ENCODE measurements at places on chromosomes 4 and X. TPM values are rescaled to one million over a fixed set of nuclear protein-coding genes. Genes with fewer than 3 reads are reported as not detected.

- DNase-seq, result no peak
Observed at GRCh38 chrX:75781611-75782010, 3.4 kb downstream of the MAGEE2 start.

Gene TMEM255A
- total RNA-seq, result not detected

- DNase-seq, result no peak
Observed at GRCh38 chr4:10596586-10597290, 87.8 kb downstream of the CLNK start.

DNA sequence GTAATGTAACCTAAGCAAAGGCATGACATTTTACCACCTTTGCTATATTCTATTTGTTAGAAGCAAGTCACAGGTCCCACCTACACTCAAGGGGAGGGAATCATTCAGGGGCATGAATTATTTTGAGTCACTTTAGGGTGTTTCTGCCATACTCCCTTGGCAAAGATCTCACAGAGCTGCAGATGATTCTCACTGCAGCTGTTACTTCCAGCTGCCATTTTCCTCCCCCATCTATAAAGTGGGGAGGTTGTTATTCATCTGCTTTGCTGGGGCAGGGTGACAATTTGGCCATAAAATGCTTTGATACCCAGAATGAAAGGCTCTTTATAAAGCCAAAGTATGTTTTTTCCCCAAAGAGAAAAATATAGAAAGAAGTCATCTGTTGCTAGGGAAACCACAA, 136.5 kb upstream of the SMIM31 start:
- no peak for DNase-seq

DNA sequence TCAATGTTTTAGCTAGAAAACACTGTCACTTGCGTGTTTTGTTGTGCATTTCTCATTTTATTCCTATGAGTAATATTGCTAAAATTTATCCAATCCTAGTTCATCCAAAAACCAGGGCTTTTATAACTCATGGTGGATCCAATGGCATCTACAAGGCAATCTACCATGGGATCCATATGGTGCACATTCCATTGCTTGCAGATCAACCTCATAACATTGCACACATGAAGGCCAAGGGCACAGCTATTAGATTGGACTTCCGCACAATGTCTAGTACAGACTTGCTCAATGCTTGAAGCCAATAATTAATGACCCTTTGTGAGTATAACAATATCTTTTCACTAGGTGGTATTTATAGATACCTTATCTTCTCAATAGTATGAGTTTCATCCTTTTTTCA, 57.2 kb upstream of the UGT2B7 start:
- no peak for DNase-seq

DNA sequence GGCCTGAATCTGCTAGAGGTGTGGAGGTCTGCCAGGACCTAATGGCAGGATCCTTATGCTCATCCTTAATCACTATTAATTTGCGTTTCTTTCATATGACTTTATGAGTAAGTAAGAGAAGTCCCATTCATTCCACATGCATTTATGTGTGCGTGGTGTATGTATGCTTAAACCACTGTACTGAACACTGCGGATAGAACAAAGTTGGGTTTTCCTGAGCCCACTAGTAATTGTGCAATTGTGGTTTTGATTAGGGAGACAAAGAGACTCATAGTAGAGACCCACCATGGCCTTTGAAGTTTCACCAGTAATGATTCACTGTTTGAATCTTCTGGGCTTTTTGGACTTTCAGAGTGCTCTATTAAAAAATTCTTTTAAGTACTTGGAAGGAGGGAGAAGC, 498.5 kb upstream of the DIPK2B start:
- no peak for DNase-seq

- no peak for DNase-seq
Observed at GRCh38 chrX:13868591-13868990, 51.7 kb upstream of the GPM6B start.

DNA sequence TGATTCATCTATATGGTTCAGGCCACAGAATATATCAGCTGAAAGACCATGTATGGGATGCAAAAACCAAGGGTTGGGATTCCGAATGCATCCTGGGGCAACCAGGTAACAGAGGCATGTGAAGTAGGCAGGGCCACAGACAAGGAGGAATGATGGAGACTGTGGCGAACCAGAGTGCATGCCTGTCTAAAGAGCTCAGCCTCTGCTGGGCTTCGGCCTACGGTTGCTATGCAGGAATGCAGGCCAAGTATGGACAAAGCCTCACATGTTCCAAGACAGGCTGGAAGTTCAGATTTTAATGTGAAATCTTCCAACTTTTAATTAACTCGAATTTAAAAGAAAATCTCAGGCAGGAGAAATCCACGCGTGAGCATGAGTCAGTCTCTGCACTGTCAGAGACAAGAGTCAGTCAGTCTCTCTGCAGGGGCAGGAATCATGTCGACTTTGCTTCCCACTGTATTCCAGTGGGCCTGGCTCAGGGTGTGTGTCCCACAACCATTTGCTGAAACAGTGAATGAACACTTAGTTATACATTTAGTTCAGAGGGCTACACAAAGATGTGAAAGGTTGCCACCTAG, 344.4 kb downstream of the UNC5C start:
- no peak for DNase-seq

GRCh38 chr4:88215351-88215750, 56.9 kb upstream of the ABCG2 start:
- DNase-seq, result no peak

Gene TRIM61
- 1.1 TPM for total RNA-seq

GRCh38 chrX:118855681-118856310, 32.2 kb downstream of the ZCCHC12 start:
- no peak for DNase-seq

Gene CD38
- 29.9 TPM for total RNA-seq

DNA sequence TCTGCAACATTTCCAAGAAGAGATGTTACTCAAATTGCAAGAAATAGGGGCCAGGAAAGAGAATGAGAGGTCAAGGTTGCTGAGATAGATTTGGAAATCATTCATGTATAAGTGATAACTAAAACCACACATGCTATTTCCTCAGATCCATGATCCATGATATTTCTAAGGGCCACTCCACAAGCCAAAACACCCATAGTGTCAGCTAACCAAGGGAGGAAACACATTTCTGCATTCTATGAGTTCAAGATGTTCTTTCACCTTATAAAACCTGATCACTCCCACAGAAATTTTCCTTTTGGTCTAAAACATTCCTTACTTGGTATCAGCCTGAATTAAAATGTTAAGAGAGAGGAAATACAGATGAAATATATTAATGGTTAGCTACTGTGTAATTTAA, 47.2 kb downstream of the TBCK start:
- no peak for DNase-seq
